ENCODE measurements at places on chromosomes 7 and 10.

DNA sequence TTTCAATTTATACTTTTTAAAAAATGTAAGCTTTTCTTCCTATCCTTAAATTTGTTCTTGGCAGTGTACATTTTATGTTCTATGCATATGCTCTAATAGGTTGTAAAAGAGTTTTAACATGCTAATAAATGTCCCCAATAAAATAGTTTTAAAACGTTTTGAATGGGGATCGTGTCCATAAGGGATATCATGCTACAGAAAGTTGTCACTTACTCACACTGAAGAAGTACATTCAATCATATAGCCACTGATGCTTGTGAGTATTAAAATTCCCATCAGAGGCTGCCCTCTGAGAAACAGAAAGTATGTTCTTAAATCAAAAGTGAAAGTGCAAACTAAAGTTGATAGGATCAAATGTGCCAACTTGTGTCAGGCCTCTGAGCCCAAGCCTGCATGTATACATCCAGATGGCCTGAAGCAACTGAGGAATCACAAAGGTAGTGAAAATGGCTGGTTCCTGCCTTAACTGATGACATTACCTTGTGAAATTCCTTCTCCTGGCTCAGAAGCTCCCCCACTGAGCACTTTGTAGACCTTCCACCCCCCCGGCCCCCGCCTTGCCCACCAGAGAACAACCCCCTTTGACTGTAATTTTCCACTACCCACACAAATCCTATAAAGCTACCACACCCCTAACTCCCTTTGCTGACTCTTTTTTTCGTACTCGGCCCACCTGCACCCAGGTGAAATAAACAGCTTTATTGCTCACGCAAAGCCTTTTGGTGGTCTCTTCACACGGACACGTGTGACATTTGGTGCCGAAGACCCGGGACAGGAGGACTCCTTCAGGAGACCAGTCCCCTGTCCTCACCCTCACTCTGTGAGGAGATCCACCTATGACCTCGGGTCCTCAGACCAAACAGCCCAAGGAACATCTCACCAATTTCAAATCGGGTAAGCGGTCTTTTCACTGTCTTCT, 877 bp upstream of the NOD1 start:
- peak; percentile 42 for DNase-seq

GRCh38 chr7:76364198-76364584, 5.4 kb upstream of the YWHAG start:
- peak; percentile 74 for DNase-seq

GRCh38 chr7:116911801-116912200, 41.5 kb upstream of the ST7 start:
- DNase-seq, result no peak

DNA sequence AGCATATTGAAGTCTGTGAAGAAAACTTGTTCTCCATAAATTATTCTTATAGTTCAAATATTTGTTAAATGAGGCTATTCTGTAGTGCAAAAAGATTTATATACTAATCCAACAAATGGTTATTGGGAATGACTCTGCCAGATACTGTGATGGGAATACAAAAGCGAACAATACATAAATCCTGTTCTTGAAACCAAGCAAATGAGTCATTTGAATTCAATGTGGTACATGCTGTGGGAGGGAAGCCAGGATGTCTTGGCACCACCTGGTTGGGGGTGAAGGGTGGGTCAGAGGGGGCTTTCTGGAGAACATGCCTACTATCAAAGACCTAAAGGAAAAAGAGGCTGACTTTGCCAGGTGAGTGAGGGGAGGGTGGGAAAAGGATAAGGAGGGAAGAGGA, 594.2 kb downstream of the CALN1 start:
- peak; percentile 3 for DNase-seq
